ENCODE measurements at places on chromosomes 7 and 10.

DNA sequence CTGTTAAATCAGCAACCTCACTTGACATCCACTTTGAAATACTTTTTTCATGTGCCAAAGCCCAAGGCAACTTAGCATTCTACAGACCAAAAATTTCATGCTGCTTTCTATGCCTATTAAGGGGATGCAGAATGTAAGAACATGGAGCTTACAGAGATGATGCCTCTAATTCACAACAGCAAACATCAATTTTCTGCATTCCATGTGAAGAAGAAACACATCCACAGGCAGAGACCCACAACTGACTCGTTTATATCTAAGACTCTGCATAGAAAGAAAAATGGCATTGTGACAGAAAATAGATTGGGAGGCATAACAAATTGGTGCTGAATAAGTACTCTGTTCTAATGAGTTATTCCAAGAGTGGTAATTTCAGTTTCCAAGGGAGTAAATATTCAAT lies 107.6 kb downstream of the SGMS1 start:
- DNase-seq, result no peak

DNA sequence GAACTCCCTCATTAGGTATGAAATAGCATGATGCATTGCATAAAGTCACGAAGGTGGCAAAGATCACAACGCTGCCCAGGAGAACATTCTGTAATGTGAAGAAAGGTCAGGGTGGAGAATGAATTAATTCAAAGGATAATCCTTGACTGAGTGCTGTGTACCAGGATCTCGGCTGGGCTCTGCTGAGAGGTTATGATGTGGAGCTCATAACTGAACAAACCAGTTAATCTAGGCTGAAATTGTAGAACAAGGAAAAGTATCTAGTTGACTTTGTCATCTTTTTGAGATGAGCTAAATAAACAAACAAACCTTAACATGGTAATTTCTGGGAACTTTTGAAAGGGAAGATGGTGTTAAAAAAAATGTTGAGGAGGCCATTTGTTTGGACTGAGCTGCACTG lies 6.1 kb downstream of the MSMB start:
- DNase-seq, result no peak

DNA sequence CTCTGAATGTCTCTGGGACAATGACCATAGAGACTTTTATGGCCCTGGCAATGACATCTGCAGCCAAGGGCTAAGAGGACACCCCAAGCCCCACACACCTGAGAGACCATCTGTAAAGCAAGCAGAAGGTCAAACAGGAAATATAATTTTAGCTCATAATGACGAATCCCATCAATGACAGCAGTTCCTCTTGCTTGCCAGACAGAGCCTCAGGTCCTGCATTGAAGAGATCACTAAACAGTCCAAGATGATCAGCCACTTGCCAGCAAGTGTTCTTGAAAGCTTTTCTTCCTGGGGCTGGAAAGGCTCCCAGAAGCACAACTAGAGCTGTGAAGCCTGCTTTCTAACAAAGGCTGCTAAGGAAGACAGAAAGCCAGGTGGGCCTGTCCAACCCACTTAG lies 993.7 kb upstream of the AUTS2 start:
- DNase-seq, result no peak

- no peak for DNase-seq
Measured at GRCh38 chr7:105745681-105746330, 130.6 kb downstream of the ATXN7L1 start.
